Osteoblast (primary cell): ENCODE measurements at places on chromosomes 2 and 18.

GRCh38 chr2:159976527-159977160 is 85.8 kb downstream of the PLA2R1 start:
- H3K36me3 ChIP-seq = no peaks in the 10 kb centered on the region
- H3K4me3 ChIP-seq = no peak overlapping the region
- no peak overlapping the region for H3K27ac ChIP-seq
- H3K4me1 ChIP-seq = no peaks in the 10 kb centered on the region
- DNase-seq = no peak
- H3K27me3 ChIP-seq = no peaks in the 10 kb centered on the region

DNA sequence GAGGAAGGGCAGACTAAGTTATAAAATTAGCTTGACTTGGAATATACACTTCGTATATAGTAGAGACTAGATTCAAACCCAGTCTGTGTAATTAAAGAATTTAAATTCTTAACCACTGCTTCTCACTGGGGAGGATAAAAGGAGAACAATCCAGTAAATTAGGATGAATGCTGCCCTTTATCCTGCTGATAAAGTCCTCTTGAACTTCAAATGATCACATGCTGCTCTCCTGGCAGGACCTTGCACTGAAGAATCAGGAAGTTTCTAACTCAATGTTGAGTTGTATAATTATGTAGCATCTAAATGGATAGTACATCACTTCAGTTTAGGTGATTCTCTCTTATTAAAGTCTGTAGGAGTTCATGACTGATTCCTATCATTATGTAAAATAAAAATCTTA is 1179.7 kb downstream of the DSC3 start:
- H3K27ac ChIP-seq = no peak overlapping the region
- no peaks in the 10 kb centered on the region for H3K4me1 ChIP-seq
- no peak for DNase-seq
- no peaks in the 10 kb centered on the region for H3K36me3 ChIP-seq

GRCh38 chr2:168603439-168603961 is 147.4 kb downstream of the CERS6 start:
- no peaks in the 10 kb centered on the region for H3K36me3 ChIP-seq
- H3K4me1 ChIP-seq = peaks cover 8% of the 10 kb centered on the region
- no peaks in the 10 kb centered on the region for H3K27me3 ChIP-seq
- H3K27ac ChIP-seq = no peak overlapping the region
- no peak overlapping the region for H3K4me3 ChIP-seq
- no peak for DNase-seq

DNA sequence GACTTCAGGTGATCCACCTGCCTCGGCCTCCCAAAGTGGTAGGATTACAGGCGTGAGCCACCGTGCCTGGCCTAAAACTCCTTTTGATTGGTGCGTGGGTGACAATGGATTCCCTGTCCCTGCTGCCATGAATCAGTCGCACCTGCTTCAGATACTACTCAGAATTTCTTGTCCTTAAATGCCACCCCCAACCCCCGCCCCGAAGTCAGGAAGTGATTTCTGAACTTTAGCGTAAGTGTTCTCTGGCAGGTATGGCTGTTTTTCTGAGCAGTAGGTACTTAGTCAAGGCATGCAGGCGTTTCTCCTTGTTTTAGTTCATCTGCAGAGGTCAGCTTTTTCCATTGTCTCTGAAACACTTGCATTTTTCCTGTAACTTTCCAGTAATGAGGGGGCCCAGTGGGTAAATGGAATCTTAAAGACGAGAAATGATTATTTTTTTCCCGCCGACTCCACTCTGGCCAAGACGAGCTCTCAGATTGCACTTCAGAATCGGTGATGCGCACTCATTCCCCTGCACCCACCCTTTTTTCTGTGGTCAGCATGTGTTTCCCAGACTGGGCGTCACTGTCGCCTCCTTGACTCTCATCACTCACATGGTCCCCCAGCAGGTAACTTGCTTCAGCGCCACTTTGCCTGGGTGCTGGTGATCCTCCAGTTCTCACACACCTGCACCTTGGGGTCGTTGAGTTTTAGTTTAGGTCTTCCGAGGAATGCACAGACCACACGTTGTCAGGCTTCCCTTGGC is 179.7 kb downstream of the GBX2 start:
- H3K27me3 ChIP-seq = no peaks in the 10 kb centered on the region
- no peaks in the 10 kb centered on the region for H3K36me3 ChIP-seq
- no peak for DNase-seq
- no peak overlapping the region for H3K4me3 ChIP-seq
- H3K4me1 ChIP-seq = no peaks in the 10 kb centered on the region
- H3K27ac ChIP-seq = no peak overlapping the region

GRCh38 chr18:8811115-8811514 is 105.8 kb downstream of the MTCL1 start:
- no peak overlapping the region for H3K27ac ChIP-seq
- H3K27me3 ChIP-seq = no peaks in the 10 kb centered on the region
- no peak for DNase-seq
- peaks cover 26% of the 10 kb centered on the region for H3K4me1 ChIP-seq
- peaks cover 33% of the 10 kb centered on the region for H3K36me3 ChIP-seq

- no peaks in the 10 kb centered on the region for H3K27me3 ChIP-seq
- DNase-seq = peak; percentile 72
- peak overlapping the region; percentile 93 for H3K27ac ChIP-seq
- H3K4me1 ChIP-seq = peaks cover 56% of the 10 kb centered on the region
- no peaks in the 10 kb centered on the region for H3K36me3 ChIP-seq
These were observed 15.4 kb upstream of the FAP start for GRCh38 chr2:162258686-162259085.

GRCh38 chr2:232748038-232748437 is 28.3 kb downstream of the KCNJ13 start:
- H3K4me1 ChIP-seq = no peaks in the 10 kb centered on the region
- DNase-seq = no peak
- no peak overlapping the region for H3K4me3 ChIP-seq
- H3K27ac ChIP-seq = no peak overlapping the region
- H3K27me3 ChIP-seq = no peaks in the 10 kb centered on the region

DNA sequence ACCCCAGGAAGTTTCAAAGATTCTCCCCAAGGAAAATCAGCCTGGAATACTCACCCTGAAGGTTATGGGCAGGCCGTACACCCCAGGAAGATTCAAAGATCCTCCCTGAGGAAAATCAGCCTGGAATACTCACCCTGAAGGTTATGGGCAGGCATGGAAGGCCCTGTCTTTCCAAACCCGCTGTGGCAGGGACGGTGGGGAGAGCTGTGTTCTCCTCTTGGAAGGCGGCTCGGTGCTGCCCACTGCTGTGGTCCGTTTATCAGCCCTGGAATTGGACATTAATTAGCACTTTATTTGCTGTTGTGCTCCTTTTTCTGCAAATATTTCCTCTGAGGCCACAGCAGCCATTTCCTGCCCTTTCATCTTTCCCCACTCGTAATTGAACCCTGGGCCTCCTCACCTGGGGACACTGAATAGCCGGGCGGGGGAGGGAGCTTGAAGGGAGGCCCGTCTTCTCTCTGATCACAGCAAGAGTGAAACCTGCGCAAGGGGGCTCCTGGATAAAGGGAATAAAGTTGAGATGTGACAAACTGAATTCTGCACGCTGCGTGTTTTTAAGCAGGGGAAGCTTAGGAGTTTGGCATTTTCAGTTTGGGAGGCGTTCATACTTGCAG is 308.7 kb upstream of the SALL3 start:
- no peak for DNase-seq
- no peak overlapping the region for H3K27ac ChIP-seq
- H3K36me3 ChIP-seq = no peaks in the 10 kb centered on the region
- no peaks in the 10 kb centered on the region for H3K27me3 ChIP-seq

DNA sequence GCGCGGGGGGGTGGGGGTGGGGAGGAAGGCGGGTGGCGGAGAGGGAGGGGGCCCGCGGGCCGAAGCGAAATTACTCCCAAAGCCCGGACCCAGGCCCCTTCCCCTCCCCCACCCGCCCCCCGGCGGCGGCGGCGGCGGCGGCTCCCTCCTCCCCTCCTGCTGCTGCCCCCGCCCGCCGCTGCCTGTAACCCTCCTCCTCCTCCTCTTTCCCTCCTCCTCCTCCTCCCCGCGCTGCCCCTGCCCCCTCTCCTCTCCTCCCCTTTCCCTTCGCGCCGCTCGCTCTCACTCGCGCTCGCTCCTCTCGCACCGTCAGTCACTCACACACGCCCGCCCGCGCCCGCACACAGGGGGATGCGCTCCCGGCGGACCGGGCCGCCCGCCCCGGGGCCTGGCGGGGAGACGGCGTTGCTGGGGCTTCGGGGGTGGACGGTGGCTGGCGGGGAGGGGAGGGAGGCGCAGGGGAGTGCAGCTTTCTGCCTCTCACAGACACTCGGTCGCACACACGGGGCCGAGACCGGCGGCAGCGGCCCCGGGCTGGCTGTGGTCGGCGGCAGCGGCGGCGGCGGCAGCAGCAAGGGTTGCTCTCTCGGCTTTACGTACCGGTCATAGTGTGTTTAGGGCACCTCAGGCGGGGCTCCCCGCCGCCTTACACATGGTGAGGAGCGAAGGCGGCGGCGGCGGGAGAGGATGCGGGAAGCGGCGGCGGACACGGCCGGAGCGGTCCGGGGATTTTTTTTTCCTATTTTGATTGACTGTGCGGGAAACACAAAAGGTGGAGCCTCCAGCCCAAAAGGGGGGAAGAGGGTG is 405 bp downstream of the SP3 start:
- peaks cover 6% of the 10 kb centered on the region for H3K36me3 ChIP-seq
- H3K27me3 ChIP-seq = no peaks in the 10 kb centered on the region
- H3K4me1 ChIP-seq = peaks cover 12% of the 10 kb centered on the region
- peak overlapping the region; percentile 89 for H3K4me3 ChIP-seq

- no peak for DNase-seq
- no peak overlapping the region for H3K27ac ChIP-seq
- H3K4me1 ChIP-seq = no peaks in the 10 kb centered on the region
- H3K27me3 ChIP-seq = no peaks in the 10 kb centered on the region
These were observed 129.3 kb downstream of the FAM210A start for GRCh38 chr18:13597068-13597467.

GRCh38 chr18:595571-595970 is 1.2 kb upstream of the CLUL1 start:
- H3K27me3 ChIP-seq = peaks cover 54% of the 10 kb centered on the region
- no peak for DNase-seq
- H3K4me1 ChIP-seq = no peaks in the 10 kb centered on the region

DNA sequence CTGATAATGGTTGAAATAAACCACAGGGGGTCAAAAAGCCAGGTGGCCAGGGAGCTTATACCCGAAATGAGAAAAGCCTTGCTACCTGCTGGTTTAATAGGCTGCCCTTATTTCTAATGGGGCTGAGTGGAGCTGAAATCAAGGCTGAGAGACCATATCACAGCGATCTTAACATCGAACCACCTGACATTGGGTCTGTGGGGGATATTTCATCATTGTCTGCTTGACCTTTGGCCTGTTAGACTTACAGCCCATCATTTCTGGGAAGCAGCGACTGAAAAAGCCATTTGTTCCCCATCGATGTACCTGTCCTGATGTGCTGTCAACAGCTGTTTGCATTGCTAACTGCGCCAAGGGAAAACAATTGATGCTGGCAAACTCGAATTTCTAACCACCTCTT is 199.7 kb upstream of the SLC14A2 start:
- H3K27ac ChIP-seq = no peak overlapping the region
- no peaks in the 10 kb centered on the region for H3K4me1 ChIP-seq
- no peak for DNase-seq
- peaks cover 2% of the 10 kb centered on the region for H3K27me3 ChIP-seq
- H3K36me3 ChIP-seq = no peaks in the 10 kb centered on the region

- H3K27ac ChIP-seq = no peak overlapping the region
- H3K27me3 ChIP-seq = no peaks in the 10 kb centered on the region
These were observed 15.7 kb upstream of the TTC21B start for GRCh38 chr2:165969227-165969626.

GRCh38 chr2:112048887-112049286 is 6.2 kb upstream of the TMEM87B start:
- peaks cover 5% of the 10 kb centered on the region for H3K4me1 ChIP-seq
- H3K27ac ChIP-seq = no peak overlapping the region
- no peaks in the 10 kb centered on the region for H3K36me3 ChIP-seq
- DNase-seq = peak; percentile 30
- H3K27me3 ChIP-seq = no peaks in the 10 kb centered on the region
- H3K4me3 ChIP-seq = no peak overlapping the region

- no peak overlapping the region for H3K4me3 ChIP-seq
- H3K27ac ChIP-seq = no peak overlapping the region
- no peaks in the 10 kb centered on the region for H3K36me3 ChIP-seq
- H3K27me3 ChIP-seq = no peaks in the 10 kb centered on the region
- no peak for DNase-seq
These were observed 106.1 kb upstream of the ALKAL2 start for GRCh38 chr2:393711-394696.

GRCh38 chr2:199216253-199216652 is 241.5 kb downstream of the SATB2 start:
- no peak overlapping the region for H3K27ac ChIP-seq
- H3K36me3 ChIP-seq = no peaks in the 10 kb centered on the region
- H3K4me1 ChIP-seq = no peaks in the 10 kb centered on the region

DNA sequence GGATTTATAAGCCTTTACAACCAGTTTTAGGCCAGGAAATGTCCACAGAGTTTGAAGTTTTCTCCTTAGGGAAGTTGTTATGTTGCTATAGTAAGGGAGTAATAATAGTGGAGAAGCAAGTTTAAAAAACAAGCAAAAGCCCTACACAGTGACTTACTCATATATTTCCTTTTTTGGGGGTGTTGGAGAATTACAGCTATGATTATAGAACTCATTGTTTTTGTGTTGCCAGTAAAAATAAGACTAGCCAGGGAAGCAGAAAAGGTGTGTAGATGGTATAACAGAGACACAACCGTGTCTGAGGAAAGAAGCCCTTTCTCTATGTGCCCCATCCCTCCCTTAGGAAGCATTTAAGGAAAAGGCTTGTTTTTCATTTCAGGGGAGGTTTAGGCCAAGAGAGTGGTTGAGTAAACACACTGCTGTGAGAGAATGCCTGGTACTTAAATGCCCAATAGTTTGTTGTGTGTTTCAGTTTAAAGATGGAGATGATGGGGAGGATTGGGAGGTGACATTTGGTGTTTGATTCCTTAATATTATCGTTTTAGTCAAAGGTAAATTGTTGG is 2.3 kb downstream of the VAPA start:
- DNase-seq = peak; percentile 80
- H3K4me1 ChIP-seq = peaks cover 41% of the 10 kb centered on the region
- no peaks in the 10 kb centered on the region for H3K27me3 ChIP-seq
- H3K27ac ChIP-seq = peak overlapping the region; percentile 96
- no peaks in the 10 kb centered on the region for H3K36me3 ChIP-seq

- H3K27me3 ChIP-seq = no peaks in the 10 kb centered on the region
- H3K27ac ChIP-seq = no peak overlapping the region
- no peaks in the 10 kb centered on the region for H3K4me1 ChIP-seq
- no peak for DNase-seq
- no peaks in the 10 kb centered on the region for H3K36me3 ChIP-seq
These were observed 13.6 kb upstream of the UPP2 start for GRCh38 chr2:158088093-158088492.
